ENCODE measurements at places on chromosomes 16 and 17.

GRCh38 chr17:40026816-40027613 lies 11.8 kb downstream of the CSF3 start:
- peak; percentile 85 for DNase-seq

DNA sequence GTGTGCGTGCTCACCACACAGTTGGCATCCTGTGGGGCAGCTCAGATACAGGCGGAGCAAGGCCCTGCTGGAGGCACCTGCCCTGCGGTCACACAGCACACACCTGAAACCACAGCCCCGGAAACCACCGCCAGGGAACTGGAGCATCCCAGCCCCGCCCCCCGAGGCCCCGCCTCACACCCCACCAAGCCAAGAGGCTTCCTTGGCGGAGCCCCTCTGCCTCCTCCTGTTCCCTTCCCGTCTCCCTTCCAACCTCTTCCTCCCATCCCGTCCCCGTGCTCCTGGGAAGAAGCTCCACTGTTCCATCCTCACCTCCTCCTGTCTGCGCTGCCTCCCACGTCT lies 205.5 kb downstream of the NTN1 start:
- DNase-seq: peak; percentile 57

GRCh38 chr16:21263640-21264570 lies 14.2 kb downstream of the CRYM start:
- no peak for DNase-seq

- DNase-seq: no peak
Measured at GRCh38 chr17:39576187-39576586, 31.5 kb downstream of the NEUROD2 start.

- peak; percentile 90 for DNase-seq
Measured at GRCh38 chr17:49217651-49218413, 7.3 kb downstream of the ABI3 start.

- peak; percentile 69 for DNase-seq
Measured at GRCh38 chr17:17751489-17752088, 70.3 kb downstream of the RAI1 start.

- no peak for DNase-seq
Measured at GRCh38 chr17:29107084-29107483, 64.1 kb downstream of the PIPOX start.

GRCh38 chr16:63466-63865 lies 9.0 kb downstream of the RHBDF1 start:
- DNase-seq: no peak

- DNase-seq: no peak
Measured at GRCh38 chr17:28956112-28956511, 4.8 kb upstream of the PHF12 start.

GRCh38 chr17:78599419-78599818 lies 22.2 kb upstream of the DNAH17 start:
- DNase-seq: no peak

GRCh38 chr17:8797621-8798175 lies 1.5 kb downstream of the MFSD6L start:
- no peak for DNase-seq

GRCh38 chr17:39863918-39864746 lies at the start of gene IKZF3:
IKZF3 (minus strand) TSS chr17:39864312; CDS start chr17:39864126, 186 bp downstream.
- peak; percentile 75 for DNase-seq

- no peak for DNase-seq
Measured at GRCh38 chr16:77273815-77274214, 74.6 kb downstream of the SYCE1L start.

- no peak for DNase-seq
Measured at GRCh38 chr16:66741950-66742808, 9.2 kb downstream of the DYNC1LI2 start.

DNA sequence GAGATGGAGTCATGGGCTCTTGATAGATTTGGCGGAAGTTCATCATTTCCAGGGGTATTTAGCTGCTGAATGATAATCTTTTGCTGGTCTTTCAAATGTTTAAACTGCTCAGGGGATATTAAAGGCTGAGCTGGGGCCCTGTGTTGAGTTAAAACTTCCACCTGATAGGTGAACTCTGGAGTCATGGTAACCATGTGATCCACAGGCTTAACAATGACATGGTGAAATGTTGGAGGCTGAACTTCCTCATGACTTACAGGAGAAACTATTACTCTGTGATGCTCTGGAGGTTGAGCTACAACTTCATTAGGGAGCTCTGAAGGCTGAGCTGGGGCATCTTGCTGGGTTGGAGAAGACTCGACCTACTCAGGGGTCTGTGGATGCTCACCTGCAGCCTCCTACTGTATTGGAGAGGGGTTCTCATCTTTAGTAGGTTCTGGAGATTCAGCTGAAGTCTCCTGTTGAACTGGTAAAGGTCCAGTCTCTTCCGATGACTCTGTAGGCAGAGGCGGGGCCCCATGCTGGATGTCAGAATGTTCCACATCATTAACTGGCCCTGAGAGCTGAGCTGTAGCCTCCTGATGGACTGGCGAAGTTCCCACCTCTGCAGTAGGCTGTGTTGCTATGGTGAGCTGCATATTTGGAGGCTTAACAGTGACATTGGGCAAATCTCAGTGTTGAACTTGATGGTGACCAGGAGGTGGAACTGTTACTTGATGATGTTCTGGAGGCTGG lies 24.2 kb downstream of the RDM1 start:
- no peak for DNase-seq

- DNase-seq: no peak
Measured at GRCh38 chr17:3817851-3818605, 17.0 kb upstream of the ITGAE start.

GRCh38 chr16:86044881-86045590 lies 146.1 kb downstream of the IRF8 start:
- peak; percentile 69 for DNase-seq

DNA sequence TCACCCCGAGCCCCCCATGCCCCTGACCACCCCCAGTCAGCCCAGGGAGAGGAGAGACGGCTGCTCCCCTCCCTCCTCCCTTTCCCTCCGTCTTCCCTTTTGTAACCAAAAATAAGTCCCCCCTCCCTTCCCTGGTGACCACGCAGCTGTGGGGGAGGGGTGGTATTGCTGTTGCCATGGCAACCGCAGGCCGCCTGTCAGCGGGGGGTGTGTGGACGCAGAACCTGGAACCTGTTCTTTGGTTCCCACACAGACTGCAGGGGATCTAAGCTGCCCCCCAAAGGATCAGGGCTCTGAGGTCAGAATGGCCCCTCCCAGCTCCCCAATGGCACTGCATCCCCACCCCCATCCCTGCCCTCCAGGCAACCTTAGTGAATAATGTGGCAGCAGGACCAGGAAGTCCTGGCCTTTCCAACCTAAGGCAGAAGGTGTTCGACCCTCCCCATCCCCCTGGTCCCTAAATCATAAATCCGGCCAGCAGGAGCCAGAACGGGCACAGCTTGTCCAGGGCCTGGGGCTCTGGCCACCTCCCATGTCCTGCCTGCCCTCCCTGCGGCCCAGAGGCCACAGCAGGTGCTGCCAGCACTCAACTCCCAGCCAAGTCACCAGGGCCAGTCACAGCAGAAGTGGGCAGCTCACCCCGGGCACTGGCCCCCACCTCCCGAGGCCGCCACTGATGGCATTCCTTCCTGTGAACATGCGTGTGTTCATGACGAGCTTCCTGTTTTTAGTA lies 12.0 kb downstream of the CA4 start:
- no peak for DNase-seq

GRCh38 chr17:48636177-48637018 lies 10.2 kb upstream of the HOXB9 start:
- DNase-seq: peak; percentile 80

DNA sequence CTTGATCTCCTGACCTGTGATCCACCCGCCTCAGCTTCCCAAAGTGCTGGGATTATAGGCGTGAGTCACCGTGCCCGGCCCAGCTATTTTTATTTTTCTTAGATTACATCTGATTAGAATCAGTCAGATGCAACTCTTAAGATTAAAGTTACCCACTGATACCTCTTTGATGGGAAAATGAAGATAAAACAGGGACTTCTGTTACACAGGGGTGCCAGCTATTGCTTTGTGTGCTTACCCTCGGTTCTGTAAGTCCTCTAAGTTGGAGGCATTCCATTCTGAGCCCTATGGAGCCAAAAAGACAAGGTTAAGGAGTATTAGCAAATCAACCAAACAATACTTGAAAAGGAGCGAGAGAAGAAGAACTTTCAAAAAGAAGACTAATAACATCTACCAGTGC lies 32.6 kb upstream of the CORO6 start:
- DNase-seq: no peak

GRCh38 chr16:29903590-29903989 lies 3.3 kb downstream of the ASPHD1 start:
- DNase-seq: no peak

GRCh38 chr16:4663777-4664465 lies 29.4 kb upstream of the NUDT16L1 start:
- DNase-seq: no peak

GRCh38 chr16:84941921-84942320 lies 69.4 kb downstream of the ZDHHC7 start:
- no peak for DNase-seq

- no peak for DNase-seq
Measured at GRCh38 chr17:55210292-55210691, 54.5 kb upstream of the HLF start.

GRCh38 chr17:19486351-19487023 lies 47.2 kb upstream of the SLC47A1 start:
- DNase-seq: no peak

DNA sequence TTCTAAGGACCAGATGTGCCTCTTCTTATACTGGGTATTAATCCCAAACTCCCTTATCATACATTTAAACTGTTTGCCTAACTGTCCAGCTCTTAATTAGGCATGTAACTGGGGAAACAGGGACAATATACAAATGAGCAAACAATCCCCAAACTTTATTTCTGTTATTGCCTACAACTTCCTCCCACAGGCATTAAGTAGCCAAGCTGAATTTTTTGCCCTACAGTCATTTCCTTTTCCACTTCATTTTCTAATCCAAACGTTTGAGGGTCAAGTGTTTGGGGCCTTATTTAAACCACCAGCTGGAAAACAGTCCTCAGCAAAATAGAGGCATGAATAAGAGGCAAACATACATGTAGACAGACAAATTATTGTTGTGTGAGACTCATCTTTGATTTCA lies 77.4 kb upstream of the CCL2 start:
- no peak for DNase-seq

DNA sequence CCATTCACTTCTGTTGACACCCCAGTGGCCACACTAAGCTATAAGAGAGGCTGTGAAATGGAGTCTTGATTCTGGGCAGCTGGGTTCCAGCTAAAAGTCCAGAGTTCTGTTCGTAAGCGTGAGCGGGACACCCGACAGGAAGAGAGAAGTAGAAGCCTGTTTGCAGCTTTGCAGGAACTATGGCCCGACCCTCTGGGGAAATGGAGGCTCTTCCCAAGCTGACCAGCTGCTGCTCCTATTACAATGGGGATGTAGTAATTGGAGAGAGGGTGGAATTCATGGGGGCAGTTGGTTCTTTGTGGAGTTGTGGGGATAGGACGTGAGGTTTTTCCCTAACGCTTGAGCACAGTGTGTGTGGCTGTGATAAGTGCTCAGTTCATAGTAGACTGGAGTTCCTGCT lies 28.4 kb downstream of the UBALD1 start:
- DNase-seq: no peak

DNA sequence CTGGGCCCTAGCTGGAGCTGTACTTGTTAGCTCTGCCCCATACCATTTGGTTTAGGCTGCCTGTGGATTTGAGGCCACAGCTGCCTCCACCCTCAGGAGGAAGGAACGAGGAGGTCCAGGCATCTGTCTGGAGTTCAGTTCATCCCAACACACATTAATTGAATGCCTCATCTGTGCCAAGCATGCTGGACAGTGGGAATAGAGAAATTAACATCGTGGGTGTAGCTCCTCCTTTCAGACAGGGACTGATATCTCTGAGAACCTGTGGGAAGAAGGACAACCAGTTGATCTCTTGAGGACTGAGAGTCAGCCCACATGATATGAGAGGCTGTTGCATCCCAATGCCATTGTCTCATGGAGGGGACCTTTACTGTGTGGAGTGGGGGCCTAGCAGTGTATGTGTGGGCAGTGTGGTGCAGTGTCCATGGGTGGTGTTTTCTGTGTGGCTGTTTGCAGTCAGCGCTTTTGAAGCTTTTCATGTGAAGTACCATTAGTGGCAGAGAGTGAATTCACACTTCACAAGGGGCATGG lies 29.4 kb upstream of the DDX52 start:
- DNase-seq: no peak

GRCh38 chr17:7192271-7192937 lies 13.2 kb upstream of the ASGR1 start:
- no peak for DNase-seq

DNA sequence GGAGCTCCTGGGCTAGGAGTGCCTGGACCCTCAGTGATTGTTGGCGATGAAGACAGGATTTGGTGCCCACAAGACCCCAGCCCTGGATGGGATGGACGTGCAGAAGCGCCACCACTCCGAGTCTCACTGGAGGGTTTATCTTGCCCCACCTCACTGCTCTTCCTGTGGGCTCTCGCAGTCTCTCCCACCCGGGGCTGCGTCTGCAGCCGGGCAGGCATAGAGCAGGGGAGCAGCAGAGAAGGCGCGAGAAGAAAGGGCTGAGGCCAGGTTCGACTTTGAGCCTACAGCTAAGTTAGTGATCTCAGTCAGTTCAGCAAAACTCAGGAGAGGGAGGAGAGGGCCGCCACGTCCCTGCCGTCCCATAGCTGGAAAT lies 6.6 kb downstream of the UBE2I start:
- DNase-seq: no peak

- DNase-seq: no peak
Measured at GRCh38 chr16:11735787-11736186, 6.9 kb downstream of the TXNDC11 start.

DNA sequence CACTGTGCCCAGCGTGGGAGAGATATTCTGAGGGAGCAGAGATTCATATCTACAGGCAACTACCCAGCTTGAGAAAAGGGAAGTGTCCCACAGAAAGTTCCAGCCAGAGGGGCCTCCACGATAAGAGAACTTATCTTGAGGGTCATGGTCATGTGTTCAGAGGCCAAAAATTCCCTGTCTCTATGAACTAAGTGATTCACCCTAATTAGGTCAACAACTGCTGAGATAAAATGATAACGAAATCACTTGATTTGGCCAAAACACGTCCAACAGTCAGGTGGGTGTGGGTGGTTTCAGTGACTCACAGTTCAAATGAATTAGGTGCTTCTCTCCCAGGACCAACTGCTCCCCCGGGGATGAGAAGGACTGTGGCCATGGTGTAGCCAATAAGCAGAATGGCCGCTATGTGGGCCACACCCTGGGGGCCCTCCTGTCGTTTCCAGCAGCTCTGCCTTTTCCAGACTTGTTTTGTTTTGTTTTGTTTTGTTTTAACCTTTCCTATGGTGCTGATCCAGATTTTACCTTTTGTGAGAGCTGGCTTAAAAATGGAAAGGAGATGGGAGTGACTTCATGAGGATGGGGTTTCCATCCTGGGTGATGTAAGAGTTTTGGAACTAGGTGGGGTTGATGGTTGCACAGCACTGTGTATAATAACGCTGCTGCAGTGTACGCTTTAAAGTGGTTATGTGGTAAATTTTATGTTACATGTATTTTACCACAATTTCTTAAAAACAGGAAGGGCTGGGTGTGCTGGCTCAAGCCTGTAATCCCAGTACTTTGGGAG lies 8.7 kb downstream of the DNAI2 start:
- peak; percentile 69 for DNase-seq

GRCh38 chr17:81398832-81399411 lies 3.7 kb downstream of the BAHCC1 start:
- no peak for DNase-seq

All from activated CD8-positive, alpha-beta T cell treated with anti-CD3 and anti-CD28 coated beads, Interleukin-2, amount 10 ng/mL, durations not matched to agents 7 days and 5 days (primary cell).